Pancreas (tissue), 10 donors: ENCODE measurements at places on chromosomes 3 and 15. TPM values are rescaled to one million over a fixed set of nuclear protein-coding genes. Genes with fewer than 3 reads are reported as not detected.

Gene CCDC39
- total RNA-seq, result 0.09 TPM

Gene PAK6
- 4.4 TPM for total RNA-seq

Gene HTR3E
- not detected for total RNA-seq

Gene GOLGA8N
- total RNA-seq, result 18.8 TPM

Gene UBA7
- total RNA-seq, result 21.1 TPM

Gene C3orf70
- 0.22 TPM for total RNA-seq

Gene MED12L
- 0.87 TPM for total RNA-seq

Gene RTP3
- total RNA-seq, result not detected

Gene TBL1XR1
- 42.2 TPM for total RNA-seq

Gene ZNF662
- 9.9 TPM for total RNA-seq

GRCh38 chr15:64010719-64011118 is 35.6 kb downstream of the DAPK2 start:
- no peaks in the 10 kb centered on the region for H3K27me3 ChIP-seq
- H3K4me1 ChIP-seq, result peaks cover 11% of the 10 kb centered on the region
- H3K36me3 ChIP-seq, result no peaks in the 10 kb centered on the region

DNA sequence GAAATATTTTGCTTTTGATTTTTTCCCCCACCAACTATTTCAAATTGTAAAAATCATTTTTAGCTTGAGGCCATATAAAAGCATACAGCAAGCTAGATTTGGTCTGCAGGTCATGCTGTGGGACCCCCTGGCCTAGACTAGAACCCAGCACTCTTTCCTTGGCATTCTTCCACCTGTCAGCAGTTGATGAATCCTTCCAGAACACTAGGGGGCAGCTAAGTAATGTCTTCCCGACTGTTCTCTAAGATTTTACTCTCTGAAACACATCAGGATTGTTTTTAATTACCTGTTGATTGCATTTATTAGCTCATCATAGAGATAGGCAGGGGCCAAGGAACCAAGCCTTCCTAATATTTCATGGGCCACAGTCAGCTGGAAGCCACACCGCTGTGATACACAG is 174.5 kb downstream of the CACNA1D start:
- no peaks in the 10 kb centered on the region for H3K4me1 ChIP-seq
- DNase-seq, result no peak
- no peaks in the 10 kb centered on the region for H3K27me3 ChIP-seq
- H3K4me3 ChIP-seq, result no peak overlapping the region

DNA sequence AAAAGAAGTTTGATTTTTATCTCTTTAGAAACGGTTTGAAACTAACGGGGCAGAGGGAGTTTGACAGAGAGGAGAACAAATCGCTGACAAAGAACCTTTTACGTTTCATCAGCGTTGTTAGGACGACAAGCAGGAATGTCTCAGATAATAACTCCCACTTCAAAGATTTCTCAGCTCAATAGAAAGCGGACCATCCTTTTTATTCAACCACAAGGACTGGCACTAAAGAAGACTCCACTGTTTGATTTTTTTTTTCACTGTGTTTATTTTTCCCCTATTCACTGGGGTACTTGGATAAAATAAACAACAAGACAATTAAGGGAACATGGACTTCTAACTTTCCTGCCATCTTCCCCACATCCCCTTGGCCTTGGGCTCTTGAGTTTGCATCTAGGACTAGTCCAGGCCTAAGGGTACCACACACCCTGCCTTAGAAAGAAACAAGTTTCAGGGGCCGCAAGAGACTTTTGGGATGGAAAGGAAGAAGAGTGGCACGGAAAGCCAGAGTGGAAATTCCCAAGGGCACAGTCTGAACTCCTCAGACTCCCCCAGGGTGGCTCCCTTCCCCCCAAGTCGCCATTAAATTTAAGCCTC is 19.0 kb downstream of the ZIC4 start:
- peaks cover 9% of the 10 kb centered on the region for H3K27me3 ChIP-seq
- no peak for DNase-seq
- H3K4me1 ChIP-seq, result peaks cover 3% of the 10 kb centered on the region

DNA sequence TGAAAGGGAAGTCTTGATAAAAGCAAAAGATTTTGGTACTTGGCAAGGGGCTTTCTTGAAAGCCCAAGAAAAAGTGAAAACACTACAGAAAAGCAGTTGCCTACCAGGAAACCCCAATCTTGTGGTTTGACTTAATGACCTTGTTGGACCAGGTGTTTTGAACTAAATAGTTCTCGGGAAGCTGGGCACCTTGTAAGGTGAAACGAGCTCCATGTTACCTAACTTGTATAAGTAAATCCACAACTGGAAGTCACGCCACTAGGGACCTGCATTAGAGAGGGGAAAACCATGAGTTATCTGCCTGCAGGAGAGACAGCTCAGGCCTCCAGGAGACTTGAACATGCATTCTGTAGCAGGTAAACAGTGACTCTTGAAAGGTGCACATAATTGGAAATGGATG is 88.2 kb downstream of the GMPS start:
- DNase-seq, result no peak
- H3K4me1 ChIP-seq, result peaks cover 20% of the 10 kb centered on the region
- H3K36me3 ChIP-seq, result no peaks in the 10 kb centered on the region

DNA sequence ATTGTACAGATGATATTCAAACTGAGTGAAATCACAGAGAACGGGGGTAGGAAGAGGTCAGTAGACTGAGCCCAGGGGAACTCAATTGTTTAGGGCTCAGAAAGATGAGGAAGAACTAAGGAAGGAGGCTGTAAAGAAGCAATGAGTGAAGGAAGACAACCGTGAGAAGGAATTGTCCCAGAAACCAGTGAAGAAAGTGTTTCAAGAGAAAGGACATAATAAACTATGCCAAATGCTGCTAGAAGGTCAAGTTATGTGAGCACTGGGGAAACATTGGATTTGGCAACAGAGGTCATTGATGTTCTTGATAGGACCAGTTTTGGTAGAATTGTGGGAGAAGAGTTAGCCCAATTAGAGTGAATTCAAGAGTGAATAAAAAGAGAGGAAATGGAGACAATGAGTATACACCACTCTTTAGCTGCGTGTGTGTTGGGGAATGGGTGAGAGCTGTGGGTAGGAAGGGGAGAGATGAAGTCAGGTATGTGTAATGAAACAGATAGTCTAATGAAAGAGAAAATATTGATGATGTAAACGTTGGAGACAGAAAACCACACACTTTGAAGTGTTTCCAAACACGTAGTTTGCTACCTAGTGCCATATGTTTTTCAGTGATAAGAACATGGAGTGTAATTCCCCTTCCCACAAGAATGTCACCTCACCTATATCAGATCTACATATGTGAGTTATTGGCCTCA is 42.5 kb upstream of the MME start:
- no peaks in the 10 kb centered on the region for H3K4me1 ChIP-seq
- DNase-seq, result no peak
- no peaks in the 10 kb centered on the region for H3K36me3 ChIP-seq
- H3K4me3 ChIP-seq, result no peak overlapping the region

DNA sequence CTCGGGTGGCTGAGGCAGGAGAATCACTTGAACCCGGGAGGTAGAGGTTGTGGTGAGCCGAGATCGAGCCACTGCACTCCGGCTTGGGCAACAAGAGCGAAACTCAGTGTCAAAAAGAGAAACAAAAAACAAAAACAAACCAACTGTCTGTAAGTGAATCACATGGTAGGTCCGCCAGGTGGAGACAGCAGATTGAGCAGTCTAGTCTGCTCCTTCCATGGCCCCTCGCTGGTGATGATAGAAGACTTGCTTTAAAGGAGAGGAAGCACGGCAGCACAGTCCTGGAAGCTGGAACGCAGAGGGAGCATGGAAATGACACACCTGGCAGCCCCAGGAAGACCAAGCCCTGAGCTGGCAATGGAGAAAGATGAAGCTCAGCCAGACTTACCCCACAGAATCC is 31.4 kb upstream of the MGLL start:
- no peaks in the 10 kb centered on the region for H3K27me3 ChIP-seq
- no peak overlapping the region for H3K27ac ChIP-seq
- H3K4me3 ChIP-seq, result no peak overlapping the region
- peak; percentile 25 for DNase-seq
- H3K4me1 ChIP-seq, result no peaks in the 10 kb centered on the region
- H3K36me3 ChIP-seq, result no peaks in the 10 kb centered on the region

DNA sequence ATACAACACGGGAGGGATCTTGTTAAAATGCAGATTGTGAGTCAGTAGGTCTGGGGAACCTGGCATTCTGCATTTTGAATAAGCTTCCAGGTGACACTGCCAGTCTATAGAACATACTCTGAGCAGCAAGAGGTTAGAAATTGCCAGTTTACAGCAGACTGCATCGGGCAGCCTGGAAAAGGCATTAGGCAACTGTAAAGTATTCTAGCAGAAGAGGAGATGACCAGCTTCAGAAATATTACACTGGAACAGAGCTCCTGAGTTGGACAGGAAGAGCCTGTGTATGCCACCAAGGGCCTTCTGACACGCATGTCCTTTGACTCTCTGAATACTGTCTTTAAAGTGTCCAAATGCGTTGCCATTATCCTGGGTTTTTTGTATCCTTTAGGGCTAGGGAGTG is 2.5 kb upstream of the ACAN start:
- no peak overlapping the region for H3K27ac ChIP-seq
- no peaks in the 10 kb centered on the region for H3K36me3 ChIP-seq
- DNase-seq, result no peak
- H3K4me3 ChIP-seq, result no peak overlapping the region
- peaks cover 9% of the 10 kb centered on the region for H3K27me3 ChIP-seq
- no peaks in the 10 kb centered on the region for H3K4me1 ChIP-seq

DNA sequence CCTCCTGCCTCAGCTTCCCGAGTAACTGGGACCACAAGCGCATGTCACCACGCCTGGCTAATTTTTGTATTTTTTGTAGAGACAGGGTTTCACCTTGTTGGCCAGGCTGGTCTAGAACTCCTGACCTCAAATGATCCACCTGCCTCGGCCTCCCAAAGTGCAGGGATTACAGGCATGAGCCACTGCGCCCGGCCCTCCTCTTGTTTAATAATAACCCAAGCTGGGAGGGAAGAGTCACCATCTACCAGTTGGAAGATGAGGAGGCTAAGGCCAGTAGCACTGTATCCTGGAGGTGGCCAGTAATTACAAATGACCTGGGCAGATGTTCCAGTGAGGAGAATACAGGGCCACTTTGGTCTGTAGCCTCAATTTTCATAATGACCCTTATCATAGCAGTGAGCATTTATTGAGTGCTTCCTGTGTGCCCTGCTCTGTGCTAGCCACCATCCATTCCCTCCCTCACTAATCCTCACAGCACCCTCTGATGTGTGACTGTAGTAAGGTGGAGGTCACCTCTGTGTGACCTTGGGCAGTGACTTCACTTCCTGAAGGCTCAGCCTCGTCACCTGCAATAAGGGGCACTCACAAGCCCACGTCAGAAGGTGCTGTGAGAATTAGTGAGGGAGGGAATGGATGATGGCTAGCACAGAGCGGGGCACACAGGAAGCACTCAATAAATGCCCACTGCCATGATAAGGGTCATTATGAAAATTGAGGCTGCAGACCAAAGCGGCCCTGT is 64.2 kb downstream of the ABTB1 start:
- no peaks in the 10 kb centered on the region for H3K27me3 ChIP-seq
- no peaks in the 10 kb centered on the region for H3K36me3 ChIP-seq
- H3K4me1 ChIP-seq, result no peaks in the 10 kb centered on the region

- DNase-seq, result no peak
- H3K4me1 ChIP-seq, result no peaks in the 10 kb centered on the region
- no peak overlapping the region for H3K4me3 ChIP-seq
- no peaks in the 10 kb centered on the region for H3K36me3 ChIP-seq
Observed at GRCh38 chr3:117660941-117661817, 951.6 kb downstream of the TUSC7 start.

DNA sequence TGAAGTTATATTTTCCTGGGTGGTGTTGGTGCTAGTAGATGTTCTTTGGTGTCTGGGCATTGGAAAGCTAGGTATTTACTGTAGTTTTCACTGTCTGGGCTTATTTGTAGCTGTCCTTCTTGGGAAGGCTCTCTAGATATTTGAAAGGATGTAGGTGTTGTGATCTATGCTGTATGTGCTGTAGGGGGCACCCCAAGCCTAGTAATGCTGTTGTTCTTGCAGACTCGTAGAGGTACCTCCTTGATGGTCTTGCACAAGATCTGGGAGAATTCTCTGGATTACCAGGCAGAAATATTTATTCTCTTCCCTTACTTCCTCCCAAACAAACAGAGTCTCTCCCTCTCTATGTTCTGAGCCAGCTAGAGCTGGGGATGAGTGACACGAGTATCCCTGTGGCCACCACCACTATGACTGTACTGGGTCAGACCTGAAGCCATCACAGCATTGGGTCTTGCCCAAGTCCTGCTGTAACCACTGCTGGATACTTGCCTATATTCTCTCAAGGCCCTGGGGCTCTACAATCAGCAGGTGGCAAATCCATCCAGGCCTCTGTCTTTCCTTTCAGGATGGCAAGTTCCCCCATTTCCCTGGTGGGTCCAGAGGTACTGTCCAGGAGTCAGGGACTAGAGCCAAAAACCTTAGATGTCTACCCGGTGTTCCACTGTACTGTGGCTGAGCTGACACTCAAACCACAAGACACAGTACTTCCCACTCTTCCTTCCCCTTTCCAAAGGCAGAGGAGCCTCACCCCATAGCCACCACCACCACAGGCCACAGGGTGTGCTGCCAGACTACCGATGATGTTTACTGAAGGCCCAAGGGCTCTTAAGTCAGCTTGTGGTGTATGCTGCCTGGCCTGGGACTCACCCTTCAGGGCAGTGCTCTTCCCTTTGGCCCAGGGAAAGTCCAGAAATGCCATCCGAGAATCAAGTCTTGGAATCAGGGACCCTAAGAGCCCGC is 195.2 kb upstream of the DPPA4 start:
- no peaks in the 10 kb centered on the region for H3K4me1 ChIP-seq
- H3K27me3 ChIP-seq, result no peaks in the 10 kb centered on the region
- H3K4me3 ChIP-seq, result no peak overlapping the region
- H3K36me3 ChIP-seq, result no peaks in the 10 kb centered on the region
- no peak overlapping the region for H3K27ac ChIP-seq

DNA sequence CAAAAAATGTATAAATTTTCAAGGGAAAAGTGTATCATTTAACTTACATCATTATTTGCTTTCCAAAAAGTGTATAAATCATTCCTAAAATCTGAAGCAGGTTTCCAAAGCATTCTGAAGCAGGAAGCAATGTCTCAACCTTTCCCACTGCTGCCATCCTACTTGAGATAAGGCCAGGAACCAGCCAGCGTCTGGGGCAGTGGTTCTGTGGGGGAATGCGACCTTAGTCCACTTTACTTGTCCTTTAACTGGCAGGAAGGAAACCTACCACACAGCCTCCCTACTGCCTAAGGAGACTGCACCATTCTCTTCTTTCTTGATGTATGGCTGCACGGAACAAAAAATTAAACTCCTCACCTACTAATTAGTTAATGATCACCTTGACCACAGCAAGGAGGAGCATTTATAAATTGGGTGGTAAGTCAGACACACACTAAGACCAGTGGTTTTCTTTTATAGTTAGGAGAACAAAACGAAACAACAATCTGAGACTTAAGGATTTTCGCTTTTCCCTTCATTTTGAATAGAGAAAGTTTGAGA is 3.7 kb downstream of the SORD start:
- DNase-seq, result no peak
- no peaks in the 10 kb centered on the region for H3K36me3 ChIP-seq
- H3K27me3 ChIP-seq, result no peaks in the 10 kb centered on the region
- H3K4me3 ChIP-seq, result no peak overlapping the region

- H3K36me3 ChIP-seq, result no peaks in the 10 kb centered on the region
- DNase-seq, result no peak
- no peaks in the 10 kb centered on the region for H3K27me3 ChIP-seq
- no peaks in the 10 kb centered on the region for H3K4me1 ChIP-seq
- H3K27ac ChIP-seq, result no peak overlapping the region
Observed at GRCh38 chr3:85271911-85272310, 313.1 kb downstream of the CADM2 start.

GRCh38 chr3:100437721-100438622 is 36.6 kb downstream of the LNP1 start:
- peak; percentile 48 for DNase-seq
- no peaks in the 10 kb centered on the region for H3K27me3 ChIP-seq
- H3K36me3 ChIP-seq, result no peaks in the 10 kb centered on the region
- no peak overlapping the region for H3K4me3 ChIP-seq
- peaks cover 10% of the 10 kb centered on the region for H3K4me1 ChIP-seq
- H3K27ac ChIP-seq, result no peak overlapping the region
